ENCODE measurements at places on chromosomes 11 and 22. TPM values are rescaled to one million over a fixed set of nuclear protein-coding genes. Genes with fewer than 3 reads are reported as not detected.

Gene SBF2
- 17.9 TPM for total RNA-seq

Gene PANX3
- not detected for total RNA-seq

Gene SYT12
- 0.37 TPM for total RNA-seq

Gene KCNK7
- total RNA-seq: 0.94 TPM

Gene CSTPP1
- 9.6 TPM for total RNA-seq

Gene GLB1L3
- not detected for total RNA-seq

Gene MS4A1
- total RNA-seq: not detected

Gene CELF1
- total RNA-seq: 97.3 TPM

Gene TRIM29
- 0.50 TPM for total RNA-seq

Gene NARS2
- 16.2 TPM for total RNA-seq

Gene KCNJ1
- 0.07 TPM for total RNA-seq

Gene BCR
- total RNA-seq: 25.0 TPM

Gene OR51E2
- not detected for total RNA-seq

Gene C11orf16
- not detected for total RNA-seq

Gene FCHSD2
- 32.7 TPM for total RNA-seq

Gene OR2D2
- total RNA-seq: not detected

Gene OR5B21
- not detected for total RNA-seq

Gene OR56A1
- total RNA-seq: not detected

Gene TMEM86A
- total RNA-seq: 4.5 TPM

Measured in left ventricle myocardium superior (tissue), 1 donor.